ELF-1 (cell line): ENCODE measurements at places on chromosomes 11 and 22.

DNA sequence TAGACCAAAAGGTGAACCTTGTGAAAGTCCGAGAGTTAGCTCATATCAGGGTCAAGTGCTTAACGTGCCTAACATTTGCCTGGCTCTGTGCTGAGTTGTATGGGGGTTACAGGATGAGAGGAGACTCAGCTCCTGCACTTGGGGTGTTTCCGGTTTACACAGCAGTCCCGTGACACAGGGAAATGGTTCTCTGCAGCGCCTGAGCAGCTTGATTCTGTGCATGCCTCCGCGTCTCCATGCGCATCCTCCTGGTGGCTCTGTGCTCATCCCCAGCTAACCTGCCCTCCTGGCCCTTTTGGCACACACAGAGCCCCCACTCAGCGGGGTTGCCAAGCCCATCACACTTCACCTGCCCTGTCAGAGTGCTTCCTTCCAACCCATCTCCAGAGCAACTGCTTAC lies 238.3 kb upstream of the TBCEL start:
- no peak for DNase-seq

- DNase-seq, result no peak
Measured at GRCh38 chr11:9796854-9797253, 133.0 kb downstream of the SWAP70 start.

GRCh38 chr11:15199693-15200092 lies 85.0 kb downstream of the INSC start:
- no peak for DNase-seq

- no peak for DNase-seq
Measured at GRCh38 chr22:44180706-44181032, at the start of gene PARVG. Gene PARVG, plus strand, starts transcription at chr22:44180925. Its CDS starts 2,405 bp downstream, at chr22:44183330.

DNA sequence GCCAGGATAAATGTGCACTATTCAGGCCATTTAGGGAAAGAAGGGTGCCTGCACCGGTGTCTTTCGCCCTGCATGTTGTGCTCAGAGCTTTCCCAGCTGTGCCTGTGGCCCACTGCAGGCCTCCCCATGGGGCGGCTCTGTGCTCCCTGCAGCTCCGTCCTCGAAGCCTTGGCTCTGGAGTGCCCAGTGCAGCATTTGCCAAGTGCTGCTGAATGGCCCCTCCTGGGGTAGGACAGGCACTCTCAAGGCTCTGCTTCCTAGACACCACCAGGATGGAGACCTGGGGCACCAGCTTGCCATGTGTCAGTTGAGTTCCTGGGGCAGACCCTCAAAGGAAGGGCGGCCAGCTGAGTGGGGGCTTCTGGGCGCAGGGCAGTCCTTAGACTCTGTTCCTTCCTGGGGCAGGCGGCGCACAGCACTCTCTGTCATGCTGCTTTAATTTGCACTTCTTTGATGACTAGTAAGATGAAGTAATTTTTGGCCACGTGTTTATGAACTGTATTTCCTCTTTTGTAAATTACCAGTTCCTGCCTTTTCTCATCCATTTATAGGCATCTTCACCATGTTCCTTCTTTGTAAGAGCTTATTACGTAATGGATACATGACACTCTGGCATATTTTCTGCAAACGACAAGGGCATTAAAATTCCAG lies 32.1 kb upstream of the GNB1L start:
- DNase-seq, result no peak

DNA sequence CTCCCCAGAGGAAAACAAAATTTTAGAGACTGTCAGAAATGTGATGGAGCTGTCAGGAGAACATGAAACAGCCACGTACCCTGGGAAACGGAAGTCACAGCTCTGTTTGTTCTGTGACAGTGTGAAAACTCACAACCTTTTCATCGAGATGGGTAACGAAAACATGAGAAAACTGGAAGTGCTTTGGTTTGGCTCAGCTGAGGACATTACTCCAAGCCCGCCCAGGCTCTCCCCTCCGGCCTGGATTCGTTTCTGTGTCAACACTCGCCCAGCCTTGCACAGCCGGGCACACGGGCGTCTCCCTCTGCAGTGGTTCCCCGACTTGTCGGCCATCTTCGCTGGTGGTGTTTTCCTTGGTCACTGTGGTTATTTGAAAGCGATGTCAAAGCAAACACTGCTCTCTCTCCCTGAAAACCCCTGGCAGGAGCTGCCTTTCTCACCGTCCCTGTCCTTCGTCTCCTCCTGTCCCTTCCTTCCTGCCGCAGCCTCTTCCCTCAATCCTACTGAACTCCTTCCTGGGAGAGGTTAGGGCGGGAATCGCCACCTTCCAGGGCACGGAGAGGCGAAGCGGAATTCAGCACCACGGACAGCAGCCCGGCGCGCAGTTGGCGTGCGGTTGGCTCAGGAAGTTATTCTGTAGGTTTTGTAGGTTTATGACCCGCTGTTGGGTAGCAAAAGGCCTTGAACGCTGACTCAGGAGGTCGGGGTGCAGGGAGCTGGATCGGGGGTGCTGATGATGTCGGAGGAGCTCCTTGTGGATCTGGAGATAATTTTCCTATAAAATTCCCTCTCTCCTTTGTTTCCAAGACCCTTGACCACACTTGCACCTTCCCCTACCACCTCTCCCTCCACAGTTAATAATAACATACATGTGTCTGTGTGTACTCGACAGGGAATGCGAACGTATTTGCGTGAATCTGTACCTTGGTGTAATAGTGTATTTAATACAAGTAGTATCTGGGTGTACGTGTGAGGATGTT lies 13.1 kb upstream of the RPS19BP1 start:
- peak; percentile 90 for DNase-seq

GRCh38 chr22:17648569-17648968 lies 10.0 kb downstream of the BCL2L13 start:
- DNase-seq, result no peak

GRCh38 chr11:130128626-130129025 lies 31.0 kb upstream of the ST14 start:
- DNase-seq, result no peak

DNA sequence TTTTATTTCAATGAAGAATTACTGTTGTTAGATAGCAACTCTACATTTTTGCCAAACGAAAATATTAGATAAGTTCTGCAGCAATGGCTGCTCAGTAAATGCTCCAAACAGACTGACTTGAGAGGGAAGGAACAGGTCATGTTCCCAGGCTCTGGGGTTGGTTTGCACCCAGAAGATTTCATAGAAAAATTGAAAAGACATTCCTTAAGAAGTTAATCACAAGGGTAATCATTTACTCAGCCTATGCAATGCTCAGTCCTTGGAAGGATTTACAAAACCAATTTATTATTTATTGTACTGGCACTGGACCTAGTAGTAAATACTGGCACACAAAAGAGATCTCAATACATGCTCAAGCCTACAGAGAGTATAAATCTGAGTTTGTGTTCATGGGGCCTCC lies 179.1 kb upstream of the MTNR1B start:
- DNase-seq, result no peak

GRCh38 chr11:18243783-18244362 lies 4.6 kb downstream of the SAA2 start:
- peak; percentile 80 for DNase-seq

GRCh38 chr11:6413791-6414201 lies 5.1 kb downstream of the APBB1 start:
- no peak for DNase-seq

- DNase-seq, result no peak
Measured at GRCh38 chr11:130536106-130537040, 87.9 kb downstream of the ADAMTS15 start.

DNA sequence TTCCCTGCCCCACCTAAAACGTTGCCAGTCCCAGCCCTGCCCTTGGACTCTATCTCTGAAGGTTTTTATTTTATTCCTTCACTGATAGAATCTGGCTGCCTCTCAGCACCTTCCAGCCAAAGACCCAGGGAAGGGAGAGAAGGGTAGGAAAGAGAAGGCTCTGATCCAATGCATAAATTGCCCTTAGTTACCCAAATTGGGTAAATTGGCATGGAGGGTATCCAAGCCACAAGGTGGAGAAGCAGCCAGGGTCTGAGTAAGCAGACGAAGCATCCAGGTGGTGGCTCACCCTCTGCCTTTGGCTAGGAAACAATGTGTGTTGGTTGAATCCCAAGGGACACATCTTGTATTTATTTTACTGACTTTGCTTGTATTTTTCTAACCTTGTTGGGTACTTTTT lies 89.0 kb downstream of the FEZ1 start:
- no peak for DNase-seq

DNA sequence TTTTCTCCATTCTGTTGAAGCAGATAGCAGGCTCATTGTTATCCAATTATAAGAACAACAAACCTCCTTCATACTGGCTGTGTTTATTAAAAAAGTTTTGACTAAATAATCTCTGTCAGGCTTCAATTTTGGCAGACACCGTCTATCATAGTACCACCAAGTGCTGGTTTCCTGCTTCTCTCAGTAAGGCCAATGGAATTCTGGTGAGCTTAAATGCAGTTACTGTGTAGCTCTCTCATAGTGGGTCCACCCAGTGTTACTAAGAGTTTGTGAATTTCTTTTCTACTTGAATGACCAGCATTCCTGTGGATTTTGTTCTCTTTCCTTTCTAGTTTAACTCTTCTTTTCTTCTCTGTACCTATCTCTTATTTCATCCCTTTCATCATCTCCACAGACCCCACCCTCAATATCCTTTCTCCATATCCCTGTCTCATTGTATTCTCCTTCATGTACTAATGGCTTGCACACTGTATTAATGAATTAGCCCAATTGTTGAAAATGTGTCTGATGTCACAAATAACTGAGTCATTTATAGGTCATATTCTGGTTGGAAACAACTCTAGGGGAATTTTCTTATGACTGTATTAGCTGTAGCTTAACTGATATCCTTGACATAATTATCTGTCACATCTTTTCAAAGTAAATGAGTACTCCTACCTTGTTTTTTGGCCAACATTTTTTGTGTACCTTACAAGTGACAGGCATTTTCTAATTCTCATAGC lies 372.1 kb downstream of the FAT3 start:
- no peak for DNase-seq
